Erythroblast (primary cell): ENCODE measurements at places on chromosomes 2 and 18.

- no peak for DNase-seq
These were observed 7.0 kb downstream of the FAM228A start for GRCh38 chr2:24181849-24182248.

DNA sequence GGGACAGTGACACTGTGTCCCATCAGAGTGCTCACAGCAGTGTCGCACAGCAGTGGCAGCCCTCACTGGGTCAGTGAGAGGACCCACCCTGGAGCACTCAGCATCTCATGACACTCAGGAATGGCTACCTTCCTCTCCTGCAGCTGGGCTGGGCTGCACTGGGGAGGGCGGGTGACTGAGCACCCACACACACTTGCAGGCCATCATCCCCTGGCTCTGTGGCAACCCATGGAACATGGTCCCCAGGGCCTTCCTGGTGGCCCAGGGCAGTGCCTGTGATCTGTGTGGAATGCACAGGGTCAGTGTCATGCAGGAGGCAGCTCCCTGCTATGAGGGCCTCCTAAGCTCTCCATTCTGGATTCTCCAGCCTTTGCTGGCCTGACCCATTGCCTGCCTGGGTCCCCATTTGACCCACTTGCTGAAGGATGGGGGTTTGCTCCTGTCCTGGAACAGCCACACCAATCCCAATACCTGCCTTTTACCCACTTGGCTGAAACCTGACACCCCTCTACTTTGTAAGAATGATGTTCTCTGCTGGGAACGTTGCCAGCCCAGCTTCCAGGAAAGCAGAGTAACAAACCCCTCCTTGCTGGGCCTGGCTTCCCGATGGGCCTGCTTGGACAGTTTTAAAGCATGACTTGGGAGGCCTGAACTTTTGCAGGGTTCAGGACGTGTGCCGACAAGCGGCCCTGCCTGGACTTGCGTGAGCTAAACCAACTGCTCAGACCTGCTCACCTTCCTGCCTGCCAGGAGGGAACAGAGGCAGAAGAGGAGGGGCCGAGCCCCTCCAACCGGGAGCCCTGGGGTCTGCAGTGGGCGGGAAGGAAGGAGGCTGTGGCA lies 13.7 kb downstream of the HS6ST1 start:
- DNase-seq = no peak

DNA sequence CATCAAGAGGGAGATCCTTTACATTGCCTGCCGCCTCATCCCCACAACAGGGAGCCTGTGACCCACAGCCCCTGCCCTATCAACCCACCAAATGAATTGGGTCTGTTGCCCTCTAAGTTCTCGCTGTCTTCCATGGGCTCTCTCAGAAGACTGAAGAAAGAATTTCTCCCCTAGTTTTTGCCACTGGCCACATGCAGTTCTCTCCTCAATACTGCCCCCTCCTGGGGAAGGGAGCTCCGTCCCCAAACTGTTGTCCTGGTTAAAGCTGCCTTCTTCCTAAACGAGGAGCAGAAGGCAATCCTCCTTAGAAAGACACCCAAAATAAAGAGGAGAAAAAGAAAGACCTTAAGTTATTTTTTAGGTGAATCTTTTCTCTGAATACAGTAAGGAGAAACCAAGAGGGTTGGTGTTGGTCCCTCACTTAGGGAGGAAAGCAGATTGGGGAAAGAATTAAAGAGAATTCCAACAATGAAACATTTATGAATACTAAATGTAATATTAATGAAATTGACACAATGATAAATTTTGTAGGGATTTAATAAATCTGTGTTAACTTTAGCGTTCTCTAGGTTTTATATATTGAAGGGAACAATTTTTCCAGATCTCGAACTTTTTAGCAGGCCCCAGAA lies 31.1 kb upstream of the SATB2 start:
- peak; percentile 36 for DNase-seq

GRCh38 chr2:181876614-181877063 lies 14.9 kb upstream of the ITPRID2 start:
- no peak for DNase-seq

- no peak for DNase-seq
These were observed 268.5 kb downstream of the CELF4 start for GRCh38 chr18:37297106-37297505.

- no peak for DNase-seq
These were observed 124.6 kb downstream of the NCK2 start for GRCh38 chr2:105869341-105869740.

GRCh38 chr18:26438980-26439379 lies 109.4 kb downstream of the KCTD1 start:
- DNase-seq = no peak

GRCh38 chr2:48915884-48916283 lies 160.4 kb upstream of the LHCGR start:
- no peak for DNase-seq

DNA sequence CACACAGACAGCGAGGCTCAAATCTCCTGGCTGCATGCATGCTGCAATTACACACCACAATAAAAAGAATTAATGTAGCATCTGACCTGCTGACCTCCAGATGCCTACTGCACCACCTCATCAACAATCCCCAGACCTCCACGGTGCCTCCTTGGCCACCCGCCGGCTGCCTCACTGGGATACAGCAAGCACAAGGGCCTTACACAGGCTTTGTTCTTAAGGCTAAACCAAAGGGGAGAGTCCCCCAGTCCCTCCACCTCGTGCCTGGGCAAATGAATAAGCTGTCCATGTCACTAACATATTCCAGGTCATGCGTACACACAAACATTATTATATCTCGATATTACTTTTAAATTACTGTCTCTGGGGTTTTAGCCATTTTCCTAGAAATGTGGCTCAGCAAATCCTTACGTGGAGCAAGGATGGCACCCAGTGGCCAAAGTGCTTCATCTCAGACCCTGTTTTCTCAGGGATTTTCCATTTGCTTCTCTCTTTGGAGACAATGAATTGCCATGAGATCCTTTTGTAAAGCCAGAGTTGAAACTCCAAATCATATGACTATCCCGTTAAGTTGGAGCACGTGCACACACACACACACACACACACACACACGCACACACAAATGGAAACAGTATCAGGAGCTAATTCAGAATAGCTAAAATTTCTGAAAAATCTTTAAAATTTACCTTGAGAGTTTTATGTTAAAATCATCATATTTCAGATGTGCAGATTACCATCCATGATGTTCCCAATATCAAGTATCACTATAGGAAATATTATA lies 313.8 kb downstream of the PDE11A start:
- DNase-seq = peak; percentile 51

DNA sequence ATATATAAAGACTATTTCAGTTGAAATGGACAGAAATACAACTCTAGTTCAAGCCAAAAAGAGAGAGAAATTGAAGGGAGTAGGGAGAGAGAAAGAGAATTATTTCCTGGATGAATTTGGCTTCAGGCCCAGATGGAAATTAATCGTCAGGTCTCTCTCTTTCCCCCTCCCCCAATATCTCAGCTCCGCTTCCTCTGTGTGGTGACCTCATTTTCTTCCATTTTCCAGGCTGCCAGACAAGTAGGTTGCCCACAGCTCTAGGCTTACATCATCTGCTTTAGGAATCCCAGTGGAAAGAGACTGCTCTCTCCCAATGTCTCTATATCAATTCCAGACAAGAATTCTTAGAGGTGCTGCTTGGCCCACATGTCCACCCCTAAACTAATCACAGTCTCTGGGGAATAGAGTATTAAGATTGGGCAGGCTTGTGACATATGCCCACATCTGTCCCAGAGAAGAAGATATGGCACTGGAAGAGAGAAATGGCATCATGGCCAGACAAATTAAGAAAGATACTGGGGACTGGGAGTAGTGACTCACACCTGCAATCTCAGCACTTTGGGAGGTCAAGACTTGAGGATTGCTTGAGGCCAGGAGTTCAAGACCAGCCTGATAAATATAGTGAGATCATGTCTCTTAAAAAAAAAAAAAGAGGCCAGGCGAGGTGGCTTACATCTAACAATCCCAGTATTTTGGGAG lies 37.2 kb upstream of the CFAP36 start:
- DNase-seq = no peak
